ENCODE measurements at places on chromosomes 2 and 18.

GRCh38 chr18:36729197-36729596 is 99.6 kb downstream of the TPGS2 start:
- no peak for DNase-seq

GRCh38 chr2:165544897-165545296 is 75.4 kb downstream of the CSRNP3 start:
- no peak for DNase-seq

DNA sequence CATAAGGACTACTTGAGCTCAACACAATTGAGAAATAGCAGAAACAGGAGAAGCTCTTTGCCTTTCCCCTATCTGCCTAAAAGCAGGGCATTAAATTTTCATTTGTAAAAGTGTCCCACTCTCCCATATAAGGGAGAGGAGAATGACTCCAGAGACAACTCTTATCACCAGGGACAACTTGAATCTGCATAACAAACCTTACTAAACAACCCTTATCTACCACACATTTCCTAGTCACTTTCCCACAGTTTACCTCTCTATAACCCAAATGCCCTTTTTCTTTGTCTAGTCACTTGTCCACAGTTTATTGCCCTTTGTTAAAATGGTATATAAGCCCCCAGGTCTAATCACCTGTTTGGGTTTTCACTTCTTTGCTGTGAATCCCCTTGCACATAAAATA is 37.5 kb upstream of the PPM1B start:
- DNase-seq = no peak

- no peak for DNase-seq
These were observed 383.9 kb downstream of the ARHGAP15 start for GRCh38 chr2:143513081-143513480.

GRCh38 chr2:44100351-44100750 is 68.3 kb upstream of the PPM1B start:
- DNase-seq = no peak

DNA sequence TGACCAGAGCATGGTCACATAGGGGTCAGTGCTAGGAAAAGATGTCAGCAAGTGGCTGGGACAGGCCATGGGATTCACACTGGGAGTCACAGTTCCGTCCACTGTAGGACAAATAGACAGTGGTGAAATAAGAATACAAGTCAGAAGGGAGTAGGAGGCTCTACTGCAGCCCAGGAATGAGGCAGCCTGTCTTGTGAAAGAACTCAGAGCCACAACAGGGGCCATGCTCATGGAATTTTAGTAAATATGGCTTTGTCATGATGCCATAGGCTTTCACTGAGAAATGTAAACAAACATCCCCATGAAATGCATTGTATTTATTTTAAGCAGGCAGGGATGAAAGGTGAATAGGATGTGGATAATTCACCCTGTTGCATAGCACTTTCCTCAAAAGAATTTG is 504.3 kb downstream of the SOX11 start:
- no peak for DNase-seq

- no peak for DNase-seq
These were observed 910.4 kb upstream of the GYPC start for GRCh38 chr2:125745514-125745913.

GRCh38 chr2:3956406-3956805 is 253.0 kb downstream of the DCDC2C start:
- DNase-seq = no peak

DNA sequence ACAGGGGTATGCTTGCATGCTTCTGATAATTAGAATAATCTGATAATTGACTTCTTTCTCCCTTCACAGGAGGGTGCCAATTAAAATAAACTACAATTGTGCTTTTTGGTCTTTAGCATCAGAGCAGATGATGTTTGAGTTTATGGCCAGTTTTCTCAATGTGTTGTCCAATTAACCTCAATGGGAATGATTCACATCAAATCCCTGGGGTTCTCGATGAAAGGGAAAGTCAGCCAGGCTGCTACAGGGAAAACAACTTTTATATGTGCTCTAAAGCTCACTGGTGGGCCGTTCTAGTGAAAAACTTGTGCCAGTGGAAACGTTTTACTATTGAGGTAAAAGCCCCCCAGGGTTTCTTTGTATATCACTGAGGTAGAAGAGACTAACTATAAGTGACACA is 887.3 kb upstream of the CRIM1 start:
- no peak for DNase-seq

DNA sequence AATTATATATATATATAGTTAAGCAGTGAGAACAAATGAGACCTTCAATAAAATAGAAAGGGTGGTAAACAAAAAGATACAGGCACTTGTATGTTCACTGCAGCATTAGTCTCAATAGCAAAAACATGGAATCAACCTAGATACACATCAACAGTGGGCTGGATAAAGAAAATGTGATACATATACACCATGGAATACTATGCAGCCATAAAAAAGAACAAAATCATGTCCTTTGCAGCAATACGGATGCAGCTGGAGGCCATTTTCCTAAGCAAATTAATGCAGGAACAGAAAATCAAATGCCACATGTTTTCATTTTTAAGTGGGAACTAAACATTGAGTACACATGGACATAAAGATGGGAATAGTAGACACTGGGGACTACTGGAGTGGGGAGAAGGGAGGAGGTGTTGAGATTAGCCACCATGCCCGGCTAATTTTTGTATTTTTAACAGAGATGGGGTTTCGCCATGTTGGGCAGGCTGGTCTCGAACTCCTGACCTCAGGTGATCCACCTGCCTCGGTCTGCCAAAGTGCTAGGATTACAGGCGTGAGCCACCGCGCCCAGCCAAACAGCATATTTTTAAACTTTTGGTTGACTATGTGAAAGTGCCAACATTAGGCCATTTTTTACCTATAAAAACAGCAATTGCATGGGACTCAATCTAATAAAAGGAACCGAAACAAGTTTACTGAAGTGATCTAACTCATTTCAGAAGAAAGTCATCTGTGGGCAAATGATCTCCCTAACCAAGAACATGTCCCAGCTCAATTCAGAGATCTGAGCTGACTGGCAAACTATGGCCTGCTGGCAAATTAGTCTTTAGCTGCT is 23.7 kb downstream of the ICA1L start:
- no peak for DNase-seq

- no peak for DNase-seq
These were observed 13.0 kb upstream of the TET3 start for GRCh38 chr2:73971722-73972121.

DNA sequence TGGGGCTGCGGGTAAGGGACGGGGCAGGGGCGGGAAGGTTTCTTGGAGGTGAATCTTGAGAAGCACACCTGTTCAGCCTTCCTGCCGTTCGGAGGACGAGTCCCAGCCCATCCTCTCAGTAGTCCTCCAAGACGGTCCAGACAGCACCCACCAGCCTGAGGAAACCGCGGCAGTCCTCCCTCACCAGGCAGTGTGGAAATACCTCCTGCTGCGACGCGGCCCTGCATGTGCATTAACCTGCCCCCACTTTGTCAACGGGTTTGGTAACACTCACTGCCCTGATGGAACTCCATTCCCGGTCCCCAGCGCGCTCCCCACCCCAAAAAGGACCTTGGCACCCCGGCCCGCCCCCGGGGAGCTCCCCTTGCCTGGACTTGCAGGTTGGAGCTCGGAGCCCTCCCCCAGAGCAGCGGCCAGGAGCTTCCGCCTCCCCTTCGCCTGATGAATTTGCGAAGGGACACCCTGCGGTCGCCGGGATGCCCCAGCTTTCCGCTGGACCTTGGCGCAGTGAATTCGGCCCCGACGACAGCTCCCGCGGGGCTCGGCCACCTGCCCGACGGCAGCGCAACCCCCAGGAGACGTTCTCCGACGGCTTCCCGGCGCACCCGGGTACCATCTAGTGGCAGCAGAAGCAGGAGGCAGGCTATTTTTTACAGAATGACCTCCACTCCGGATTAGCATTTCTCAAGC is 31.5 kb downstream of the ACVR1C start:
- peak; percentile 59 for DNase-seq

- no peak for DNase-seq
These were observed 30.5 kb upstream of the NEDD4L start for GRCh38 chr18:58013241-58014211.

DNA sequence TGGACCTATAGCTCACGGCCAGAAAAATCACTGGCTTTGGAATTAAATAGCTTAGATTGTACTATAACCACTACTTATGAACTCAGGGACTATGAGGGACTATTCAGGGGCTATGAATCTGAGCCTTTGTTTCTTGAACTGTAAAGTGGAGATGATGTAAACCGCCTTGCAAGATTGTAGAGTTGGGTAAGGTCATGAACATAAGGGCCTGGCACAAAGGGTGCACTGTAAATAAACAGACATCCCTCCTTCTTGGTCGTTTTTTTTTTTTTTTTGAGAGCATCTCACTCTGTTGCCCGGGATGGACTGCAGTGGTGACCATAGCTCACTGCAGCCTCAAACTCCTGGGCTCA is 2.8 kb downstream of the TMEM177 start:
- DNase-seq = no peak

- DNase-seq = no peak
These were observed 30.1 kb upstream of the SOS1 start for GRCh38 chr2:39150890-39151497.

DNA sequence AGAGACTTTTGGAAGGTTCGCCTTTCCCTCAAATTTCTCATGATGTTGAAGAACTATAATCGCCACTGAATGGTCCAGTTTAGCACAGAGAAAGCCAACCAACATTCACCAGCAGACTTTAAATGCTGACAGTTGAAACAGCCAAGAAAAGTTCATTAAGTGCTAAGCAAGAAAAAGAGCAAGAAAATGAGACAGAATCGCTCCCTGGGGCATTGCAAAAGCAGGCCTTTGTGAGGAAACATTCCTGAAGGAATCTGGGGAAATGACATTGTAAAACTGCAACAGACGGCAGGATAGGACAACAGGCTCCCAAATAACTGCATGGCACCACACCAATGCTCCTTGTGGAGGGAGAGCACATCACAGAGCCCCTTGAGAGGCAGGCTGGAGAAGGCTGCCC is 269.3 kb upstream of the ID2 start:
- no peak for DNase-seq

GRCh38 chr2:215410932-215411285 is 25.0 kb downstream of the FN1 start:
- DNase-seq = no peak

GRCh38 chr2:141900826-141901225 is 230.0 kb downstream of the LRP1B start:
- no peak for DNase-seq

- DNase-seq = no peak
These were observed 91.9 kb upstream of the FN1 start for GRCh38 chr2:215527736-215528135.

DNA sequence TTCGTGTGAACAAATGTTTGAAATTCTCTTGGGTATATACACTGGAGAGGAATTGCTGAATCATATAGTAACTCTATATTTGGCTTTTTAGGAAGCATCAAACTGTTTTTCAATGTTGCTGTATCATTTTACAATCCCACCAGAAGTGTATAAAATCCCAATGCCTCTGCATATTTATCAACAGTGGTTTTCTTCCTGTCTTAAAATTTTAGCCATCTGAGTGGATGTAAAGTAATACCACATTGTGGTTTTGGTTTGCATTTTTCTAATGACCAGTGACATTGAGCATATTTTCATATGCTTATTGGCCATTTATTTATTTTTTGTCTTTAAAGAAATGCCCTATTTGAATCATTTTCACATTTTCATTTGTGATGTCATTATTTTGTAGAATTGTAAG is 22.8 kb upstream of the LRP1B start:
- DNase-seq = no peak
